ENCODE measurements at places on chromosomes 16 and 17.

GRCh38 chr17:60529806-60530205 is 3.8 kb upstream of the APPBP2 start:
- no peak for DNase-seq

GRCh38 chr17:59798111-59798510 is 90.7 kb downstream of the VMP1 start:
- no peak for DNase-seq

GRCh38 chr16:54437401-54437800 is 150.8 kb upstream of the IRX3 start:
- no peak for DNase-seq

DNA sequence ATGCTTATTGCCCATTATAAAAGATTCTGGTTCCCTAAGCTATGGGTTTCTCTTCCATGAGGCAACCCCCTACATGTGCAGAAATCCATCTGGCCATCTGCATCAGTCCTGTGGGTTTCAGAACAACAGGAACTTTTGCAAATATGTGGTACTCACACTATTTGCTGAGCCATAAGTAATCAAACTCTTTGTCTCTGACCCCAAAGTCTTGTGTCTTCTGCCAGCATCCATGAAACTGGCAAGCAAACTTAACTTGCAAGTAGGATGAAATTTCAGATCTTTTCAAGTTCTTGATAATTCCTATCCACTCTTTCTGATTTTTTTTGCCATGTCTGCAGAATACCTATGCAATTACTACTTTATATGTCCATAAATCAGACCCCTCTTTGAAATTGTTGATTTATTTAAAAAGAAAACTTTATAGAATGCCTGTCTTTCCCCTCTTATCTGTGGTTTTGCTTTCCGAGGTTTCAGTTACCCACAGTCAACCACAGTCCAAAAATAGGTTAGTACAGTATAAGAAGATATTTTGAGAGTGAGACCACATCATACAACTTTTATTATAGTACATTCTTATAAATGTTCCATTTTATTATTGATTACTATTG is 158.4 kb upstream of the IRX3 start:
- DNase-seq, result no peak

DNA sequence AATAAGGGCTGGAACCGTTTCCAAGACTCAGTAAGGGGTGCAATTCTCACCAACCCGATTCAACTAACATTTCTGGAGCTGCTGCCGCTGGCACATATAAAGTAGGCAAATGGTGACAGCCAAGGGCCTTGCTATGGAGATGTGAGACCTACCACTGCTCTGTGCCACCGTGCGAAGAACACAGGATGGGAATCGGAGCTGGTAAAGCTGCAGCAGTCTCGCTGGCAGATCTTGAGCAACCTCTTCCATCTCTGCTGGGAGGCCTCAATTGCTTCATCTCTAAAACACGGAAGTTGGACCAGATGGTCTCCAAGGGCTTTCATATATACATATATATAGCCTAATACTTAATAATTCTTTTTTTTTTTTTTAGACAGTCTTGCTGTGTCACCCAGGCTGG is 128.9 kb upstream of the RCVRN start:
- no peak for DNase-seq

DNA sequence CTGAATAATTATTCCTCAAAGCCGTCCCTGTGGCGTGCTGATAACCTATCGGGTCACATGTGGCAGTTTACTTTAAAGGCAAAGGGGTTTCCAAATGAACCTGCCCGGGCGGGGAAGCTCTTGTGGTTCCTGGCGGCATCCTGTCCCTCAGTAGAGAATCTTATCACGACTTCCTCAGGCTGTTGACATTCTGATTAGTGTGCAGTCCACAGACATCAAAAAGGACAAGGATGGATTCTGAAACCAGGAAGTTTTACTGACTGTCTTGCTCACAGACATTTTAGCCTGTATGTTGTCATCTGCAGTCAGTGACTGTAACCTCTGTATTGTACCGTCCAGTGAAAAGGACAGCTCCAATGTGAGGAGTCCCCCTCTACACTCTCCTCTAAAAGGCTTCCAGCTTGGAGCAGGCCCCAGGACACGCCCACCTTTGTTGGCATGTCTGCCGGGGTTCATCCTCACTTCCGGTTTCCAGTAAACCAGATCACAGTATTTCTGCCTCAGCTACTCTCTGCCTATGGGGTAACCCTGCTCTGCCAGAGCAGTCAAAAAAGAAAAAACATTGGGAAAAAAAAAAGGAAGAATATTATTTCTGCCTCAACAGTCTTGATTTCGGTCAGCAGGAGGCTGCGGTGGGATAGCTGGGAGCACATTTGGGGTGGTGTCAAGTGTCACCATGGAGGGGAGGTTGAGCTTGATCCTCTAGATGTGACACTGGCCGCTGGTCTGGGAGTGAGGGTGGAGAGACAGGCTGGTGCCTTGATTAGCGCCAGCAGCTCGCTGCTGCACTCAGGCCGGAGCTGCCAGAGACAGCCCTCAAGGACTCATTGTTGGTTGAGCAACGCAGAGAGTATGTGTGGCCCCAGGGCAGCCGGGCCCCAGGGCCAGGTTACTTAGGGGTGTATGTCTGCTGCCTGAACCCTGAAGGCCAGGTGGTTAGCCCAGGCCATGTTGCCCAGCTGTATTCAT is 89.0 kb upstream of the DNAH17 start:
- DNase-seq, result no peak

DNA sequence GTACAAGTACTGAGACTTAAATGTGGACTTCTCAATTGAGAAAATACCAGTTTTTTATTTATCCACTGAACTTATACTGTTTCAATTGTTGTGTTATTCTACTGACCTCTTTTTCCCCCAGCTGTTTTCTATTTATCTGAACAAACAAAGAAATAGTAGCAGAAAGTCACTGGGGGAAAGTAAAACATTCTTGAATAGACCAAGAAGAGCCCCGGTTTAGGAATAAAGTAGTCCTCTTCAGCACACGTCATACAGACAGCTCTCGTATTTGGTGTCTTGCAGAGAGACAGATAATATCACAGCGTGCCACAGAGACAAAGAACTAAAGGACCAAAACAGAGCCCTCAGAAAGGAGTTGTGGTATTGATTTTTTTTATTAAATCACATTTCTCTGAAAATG is 1159.1 kb upstream of the CDH8 start:
- DNase-seq, result no peak

DNA sequence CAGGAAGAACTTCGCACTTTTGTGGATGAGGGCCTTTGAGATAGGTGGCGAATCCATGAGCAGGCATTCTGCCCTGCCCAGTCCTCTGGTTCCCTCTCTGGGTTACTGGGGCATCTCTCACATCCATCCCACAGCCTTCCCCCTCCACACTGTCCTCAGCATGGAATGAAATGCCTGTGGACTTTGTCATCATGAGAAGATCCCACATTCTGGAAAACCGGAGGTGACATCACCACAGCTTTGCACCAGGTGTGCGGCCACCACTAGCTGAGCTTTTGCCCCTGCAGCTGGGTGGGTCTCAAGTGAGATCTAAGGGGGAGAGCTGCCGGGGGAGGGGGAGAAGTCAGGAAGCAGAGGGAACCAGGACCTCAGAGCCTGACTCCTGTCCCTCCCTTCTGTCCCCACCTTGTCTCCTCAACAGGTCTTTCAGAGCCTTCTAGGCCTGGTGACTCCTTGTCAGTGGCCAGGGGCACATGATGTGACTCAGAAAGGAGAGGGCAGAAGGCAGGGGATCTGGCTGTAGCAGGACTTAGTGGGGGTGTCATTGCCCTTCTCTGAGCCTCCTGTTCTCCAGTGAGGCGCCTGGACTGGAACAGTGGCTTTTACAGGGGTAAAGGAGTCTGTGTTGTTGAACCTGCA is 40.0 kb upstream of the DLX4 start:
- no peak for DNase-seq

DNA sequence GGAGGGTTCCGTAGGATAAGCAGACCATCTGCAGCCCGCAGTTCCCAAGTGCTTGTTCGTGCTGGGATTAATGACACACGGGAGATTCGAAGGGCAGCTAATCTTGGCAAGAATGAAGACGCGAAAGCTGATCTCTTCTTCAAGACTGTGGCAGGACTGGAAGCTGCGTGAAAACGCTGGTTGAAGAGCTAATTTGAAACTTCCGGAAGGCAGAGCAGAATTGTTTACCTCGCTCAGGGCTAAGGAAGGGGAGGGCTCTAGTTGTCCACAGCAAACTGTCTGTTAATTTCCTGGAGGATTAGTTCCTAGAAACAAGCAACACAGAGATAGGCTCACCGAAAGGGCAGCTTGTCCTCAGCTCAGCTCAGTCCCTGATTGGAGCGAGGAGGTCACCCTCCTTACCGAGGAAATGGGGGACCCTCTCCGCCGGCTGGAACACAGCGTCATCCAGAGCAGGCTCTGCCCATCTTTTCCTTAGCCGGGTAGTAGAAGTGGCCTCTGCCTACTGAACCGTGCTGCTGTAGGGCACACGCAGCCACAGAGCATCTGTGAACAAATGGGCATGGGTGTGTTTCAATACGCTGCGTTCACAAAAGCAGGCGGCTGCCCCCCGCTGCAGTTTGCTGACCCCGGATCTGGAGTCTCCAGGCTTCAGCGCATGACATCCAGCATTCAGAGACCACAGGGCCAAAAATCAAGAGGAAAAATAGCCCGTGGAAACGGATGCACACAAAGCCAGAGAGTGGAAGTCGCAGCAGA is 16.7 kb upstream of the BAIAP2 start:
- DNase-seq, result no peak

DNA sequence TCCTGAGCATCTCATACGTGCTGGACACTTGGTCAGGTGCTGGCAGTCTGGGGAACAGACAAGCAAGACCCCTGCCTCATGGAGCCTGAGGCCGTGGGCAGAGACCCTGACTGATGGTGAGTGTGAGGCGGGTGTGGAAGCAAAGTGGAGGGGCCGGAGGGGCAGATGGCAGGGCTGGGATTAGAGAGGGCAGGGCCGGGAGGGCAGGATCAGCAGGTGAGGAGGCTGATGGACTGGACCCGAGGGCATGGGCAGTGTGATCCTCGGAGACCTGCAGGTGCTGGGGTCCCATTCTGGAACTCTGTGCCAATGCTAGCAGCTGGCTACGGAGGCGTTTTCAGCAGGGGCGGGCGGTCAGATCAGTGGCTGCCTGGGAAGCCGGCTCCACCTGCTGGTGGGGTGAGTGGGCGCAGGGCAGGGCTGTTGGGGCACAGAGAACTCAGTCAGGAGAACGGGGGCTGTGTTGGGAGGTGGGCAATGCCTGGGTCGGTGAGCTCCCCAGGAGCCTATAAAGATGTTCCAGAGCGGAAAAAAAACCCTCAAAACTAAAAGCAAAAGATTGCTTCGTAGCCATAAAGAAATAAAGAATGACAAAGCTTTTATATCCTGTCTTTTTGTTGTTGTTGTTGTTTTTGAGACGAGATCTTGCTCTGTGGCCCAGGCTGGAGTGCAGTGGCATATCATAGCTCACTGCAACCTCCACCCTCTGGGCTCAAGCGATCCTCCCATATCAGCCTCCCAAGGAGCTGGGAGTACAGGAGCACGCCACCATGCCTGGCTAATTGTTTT is 8.9 kb upstream of the C16orf74 start:
- no peak for DNase-seq

DNA sequence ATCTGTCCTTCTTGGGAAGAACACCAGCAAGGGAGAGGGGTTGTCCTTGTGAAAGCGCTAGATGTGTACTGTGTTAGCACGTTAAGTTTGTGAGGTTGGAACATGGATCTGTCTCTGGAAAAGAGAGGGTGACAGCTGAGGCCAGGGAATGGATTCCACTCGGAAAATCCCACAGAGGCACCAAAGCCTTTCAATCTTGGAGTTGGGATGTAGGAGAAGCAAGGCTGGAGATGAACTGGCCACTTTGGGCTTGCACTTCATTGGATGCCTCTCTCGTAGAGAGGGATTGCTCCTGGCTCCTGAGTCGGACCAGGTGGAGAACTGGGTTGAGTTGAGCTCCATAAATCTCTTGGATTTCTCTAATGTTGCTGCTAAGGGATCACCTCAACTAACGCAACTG is 67.2 kb downstream of the CCDC182 start:
- DNase-seq, result no peak

DNA sequence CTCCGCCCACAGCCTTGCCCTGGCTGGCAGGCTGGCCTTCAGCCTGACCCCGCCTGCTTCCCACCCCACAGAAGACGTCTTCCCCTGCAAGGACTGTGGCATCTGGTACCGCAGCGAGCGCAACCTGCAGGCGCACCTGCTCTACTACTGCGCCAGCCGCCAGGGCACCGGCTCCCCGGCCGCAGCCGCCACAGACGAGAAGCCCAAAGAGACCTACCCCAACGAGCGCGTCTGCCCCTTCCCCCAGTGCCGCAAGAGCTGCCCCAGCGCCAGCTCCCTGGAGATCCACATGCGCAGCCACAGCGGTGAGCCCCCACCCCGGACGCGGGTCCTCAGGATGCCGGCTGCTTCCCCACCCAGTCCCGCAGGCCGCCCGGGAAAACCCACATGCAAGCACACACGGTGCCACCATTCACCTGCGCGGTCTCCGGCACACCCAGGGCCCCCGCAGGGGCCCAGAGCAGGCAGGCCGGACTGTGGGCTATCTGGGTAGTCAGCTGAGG is 38.2 kb upstream of the ZC3H18 start:
- no peak for DNase-seq

GRCh38 chr16:56368545-56368944 is 56.8 kb downstream of the AMFR start:
- DNase-seq, result no peak

Data from caudate nucleus (tissue), 63 donors.